CD8-positive, alpha-beta memory T cell (primary cell): ENCODE measurements at places on chromosomes 2 and 18. TPM values are rescaled to one million over a fixed set of nuclear protein-coding genes. Genes with fewer than 3 reads are reported as not detected.

- no peak for DNase-seq
Observed at GRCh38 chr2:110843959-110844510, 111.7 kb downstream of the ACOXL start.

Gene FIGN
- not detected for total RNA-seq

GRCh38 chr2:151051574-151052220 is 210.0 kb downstream of the RBM43 start:
- DNase-seq: no peak

Gene TGFA
- total RNA-seq: 0.35 TPM

Gene CDH19
- not detected for total RNA-seq

DNA sequence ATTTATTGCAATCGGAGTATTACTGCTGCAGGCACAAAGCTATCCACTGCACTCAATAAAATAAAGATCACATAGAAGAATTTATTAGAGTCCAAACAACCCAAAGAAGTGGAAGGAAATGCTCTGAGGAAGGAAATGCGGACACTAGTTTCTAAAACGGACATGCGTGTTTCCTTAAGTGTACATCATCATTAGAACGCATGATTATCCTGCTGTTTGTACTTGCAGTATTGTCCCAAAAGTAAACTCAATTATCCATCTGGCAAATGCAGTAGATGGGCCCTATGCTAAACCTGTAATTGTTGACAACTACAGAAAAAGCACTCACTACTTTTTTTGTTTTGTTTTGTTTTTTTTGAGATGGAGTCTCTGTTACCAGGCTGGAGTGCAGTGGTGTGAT is 53.6 kb downstream of the PDK1 start:
- no peak for DNase-seq

- DNase-seq: no peak
Observed at GRCh38 chr2:178859730-178860129, 52.5 kb upstream of the TTN start.

DNA sequence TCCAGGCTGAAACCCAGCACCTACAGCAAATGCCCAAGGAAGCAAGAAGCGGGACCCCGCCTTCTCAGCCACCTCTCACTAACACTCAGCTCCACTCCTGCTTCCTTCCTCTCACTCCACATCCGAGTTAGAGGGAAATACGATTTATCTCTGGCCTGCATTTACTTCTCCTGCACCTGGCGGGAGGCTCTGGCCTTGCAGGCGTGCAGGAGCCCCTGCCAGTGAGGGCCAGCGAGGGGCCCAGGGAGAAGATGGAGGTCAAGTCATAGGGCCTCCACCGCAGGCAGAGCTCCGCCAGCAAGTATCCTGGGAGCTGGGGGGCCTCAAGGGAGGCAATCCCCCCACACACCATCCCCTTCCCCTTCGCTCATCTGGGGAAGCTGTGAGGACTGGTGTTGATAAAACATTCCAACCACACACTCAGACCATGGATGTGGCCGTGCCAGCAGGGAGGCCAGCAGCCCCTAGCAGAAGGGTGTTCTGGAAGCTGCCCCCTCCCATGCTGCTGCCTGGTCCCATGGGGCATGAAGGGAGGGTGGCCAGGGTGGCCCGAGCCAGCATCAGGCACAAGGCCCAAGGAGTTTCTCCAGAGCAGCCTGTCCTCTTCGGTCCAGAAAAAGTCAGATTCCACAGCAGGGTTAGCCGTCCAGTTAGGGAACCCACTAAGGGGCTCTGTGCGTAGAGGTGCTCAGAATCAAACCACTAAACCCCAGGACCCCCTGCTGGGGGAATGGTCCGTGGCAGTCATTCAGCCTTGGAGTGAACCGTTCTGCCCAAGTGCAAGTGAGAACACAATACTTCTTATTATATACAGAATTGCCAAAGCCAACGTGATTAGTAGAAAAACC is 91.2 kb downstream of the HDAC4 start:
- DNase-seq: no peak

DNA sequence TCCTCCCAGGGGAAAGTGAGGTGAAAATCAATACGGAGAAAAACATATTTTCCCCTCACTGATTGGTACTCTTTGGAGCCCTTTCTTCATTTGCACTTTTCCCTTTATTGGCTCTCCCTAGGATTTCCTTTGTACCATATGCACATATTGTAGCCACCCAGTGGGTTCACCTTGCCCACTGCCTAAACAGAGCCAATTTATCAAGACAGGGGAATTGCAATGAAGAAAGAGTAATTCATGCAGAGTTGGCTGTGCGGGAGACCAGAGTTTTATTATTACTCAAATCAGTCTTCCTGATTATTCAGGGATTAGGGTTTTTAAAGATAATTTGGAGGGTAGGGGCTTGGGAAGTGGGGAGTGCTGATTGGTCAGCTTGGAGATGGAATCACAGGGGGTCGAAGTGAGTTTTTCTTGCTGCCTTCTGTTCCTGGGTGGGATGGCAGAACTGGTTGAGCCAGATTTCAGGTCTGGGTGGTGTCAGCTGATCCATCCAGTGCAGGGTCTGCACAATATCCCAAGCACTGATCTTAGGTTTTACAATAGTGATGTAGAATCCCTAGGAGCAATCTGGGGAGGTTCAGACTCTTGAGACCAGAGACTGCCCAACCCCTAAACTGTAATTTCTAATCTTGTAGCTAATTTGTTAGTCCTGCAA is 15.1 kb upstream of the KCNE4 start:
- no peak for DNase-seq

DNA sequence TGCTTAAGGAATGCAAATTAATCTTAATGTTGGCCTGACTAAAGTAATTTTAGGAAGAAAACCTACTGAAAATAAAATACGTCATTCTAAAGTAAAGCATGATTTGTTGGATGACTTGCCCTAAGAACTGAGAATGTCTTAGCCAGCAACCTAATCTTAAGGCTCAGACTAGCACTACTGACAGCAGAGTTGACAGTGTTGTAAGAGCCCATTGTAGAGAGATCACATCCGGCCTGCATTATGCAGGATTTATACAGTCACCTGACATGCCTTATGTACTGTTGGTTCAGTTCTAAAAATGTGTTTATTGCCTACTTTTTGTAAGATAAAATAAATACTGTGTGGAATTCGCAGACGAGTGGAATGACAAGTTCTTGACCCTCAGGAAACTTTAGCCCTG is 82.3 kb downstream of the TMEM185B start:
- no peak for DNase-seq

- DNase-seq: no peak
Observed at GRCh38 chr2:16189029-16189835, 248.9 kb downstream of the MYCN start.

GRCh38 chr18:78323453-78324197 is 656.0 kb upstream of the SALL3 start:
- no peak for DNase-seq

- no peak for DNase-seq
Observed at GRCh38 chr2:112687522-112687921, 33.3 kb upstream of the NT5DC4 start.

- no peak for DNase-seq
Observed at GRCh38 chr2:61770746-61771145, 83.1 kb downstream of the FAM161A start.

Gene CNRIP1
- 0.11 TPM for total RNA-seq

Gene SLC16A14
- 0.27 TPM for total RNA-seq

Gene HMSD
- total RNA-seq: 11.4 TPM

- DNase-seq: peak; percentile 71
Observed at GRCh38 chr2:64644458-64645382, 9.0 kb downstream of the SERTAD2 start.

DNA sequence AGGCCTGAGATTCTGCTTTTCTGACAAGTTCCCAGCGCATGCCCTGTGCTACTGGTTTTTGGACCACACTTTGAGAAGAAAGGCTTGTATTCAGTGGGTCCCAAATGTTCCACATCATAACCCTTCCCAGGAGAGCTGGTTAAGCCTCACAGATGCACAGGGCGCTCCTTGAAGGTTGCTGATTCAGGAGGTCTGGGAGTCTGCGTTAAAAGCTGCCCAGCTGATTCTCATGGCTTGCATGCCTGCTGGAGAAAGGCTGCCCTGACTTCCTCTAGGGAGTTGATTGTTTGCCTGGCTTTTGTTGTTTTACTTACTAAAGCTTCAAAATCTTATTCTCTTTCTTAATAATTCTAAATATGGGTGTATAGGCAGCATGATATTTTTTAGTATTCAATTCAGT is 20.7 kb downstream of the CRYGD start:
- no peak for DNase-seq

DNA sequence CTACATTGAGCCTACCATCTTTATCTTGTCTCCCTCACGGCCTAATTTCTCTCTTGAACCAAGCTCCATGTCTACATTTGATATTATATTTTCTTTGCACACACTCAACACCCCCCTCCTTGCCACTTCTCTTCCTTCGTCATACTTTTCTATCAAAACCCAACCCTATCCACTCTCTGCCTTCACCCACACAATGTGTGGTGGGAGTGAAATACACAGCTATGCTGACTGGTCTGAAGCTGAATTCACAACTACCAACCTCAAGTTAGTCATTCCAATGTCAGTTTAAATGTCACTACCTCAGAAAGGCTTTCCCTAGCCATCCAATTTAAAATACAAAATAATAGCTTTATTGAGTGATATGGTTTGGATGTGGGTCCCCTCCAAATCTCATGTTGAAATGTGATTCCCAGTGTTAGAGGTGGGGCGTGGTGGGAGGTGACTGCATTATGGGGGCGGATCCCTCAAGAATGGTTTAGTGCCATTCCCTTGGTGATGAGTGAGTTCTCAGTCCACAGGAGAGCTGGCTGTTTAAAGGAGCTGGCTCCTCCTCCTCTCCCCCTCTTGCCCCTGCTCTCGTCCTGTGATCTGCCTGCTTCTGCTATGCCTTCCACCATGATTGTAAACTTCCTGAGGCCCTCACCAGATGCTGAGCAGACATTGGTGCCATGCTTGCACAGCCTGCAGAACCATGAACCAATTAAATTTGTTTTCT is 112.1 kb downstream of the DTNB start:
- DNase-seq: no peak

- DNase-seq: no peak
Observed at GRCh38 chr2:44087714-44088092, 81.0 kb upstream of the PPM1B start.

Gene DUSP19
- total RNA-seq: 3.6 TPM

Gene SMAD4
- total RNA-seq: 81.9 TPM

DNA sequence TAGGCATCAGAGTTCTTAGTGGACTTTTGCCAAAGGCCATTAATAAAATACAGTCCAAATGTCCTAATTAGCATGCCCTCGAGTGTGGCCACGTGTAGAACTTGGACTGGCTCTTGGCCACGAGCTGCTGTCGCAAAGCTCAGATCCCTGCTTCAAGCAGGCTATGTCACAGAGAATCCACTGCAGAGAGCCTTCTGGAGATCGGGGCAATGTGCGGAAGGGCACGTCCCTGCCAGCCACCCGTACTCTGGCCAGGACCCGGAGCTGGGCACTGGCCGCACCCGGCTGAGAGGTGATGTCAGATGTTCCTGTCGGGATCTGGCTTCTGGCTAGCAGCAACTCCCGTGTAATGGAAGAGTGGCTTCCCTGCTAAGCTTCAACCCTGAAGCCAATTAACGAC is 432.7 kb upstream of the ID2 start:
- no peak for DNase-seq

Gene EMILIN2
- 27.8 TPM for total RNA-seq

Gene PPP1R1C
- not detected for total RNA-seq

DNA sequence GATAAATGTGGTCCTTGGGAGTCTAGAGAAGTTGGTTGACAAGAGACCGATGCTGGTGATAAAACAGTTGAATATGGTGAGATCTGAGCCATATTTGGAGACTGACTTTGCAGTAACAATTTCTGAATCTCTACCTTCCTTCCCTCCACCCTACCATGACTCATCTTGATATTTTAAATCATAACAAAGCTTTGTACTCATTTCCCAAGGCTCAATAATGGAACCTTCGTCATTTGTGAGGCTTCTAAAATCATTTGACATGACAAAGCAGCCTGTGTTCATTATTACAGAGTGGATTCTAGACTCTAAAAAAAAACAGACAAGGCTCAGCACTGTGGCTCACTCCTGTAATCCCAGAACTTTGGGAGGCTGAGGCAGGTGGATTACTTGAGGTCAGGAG is 38.5 kb upstream of the PDCL3 start:
- no peak for DNase-seq

GRCh38 chr2:119024152-119024551 is 82.2 kb downstream of the MARCO start:
- no peak for DNase-seq

DNA sequence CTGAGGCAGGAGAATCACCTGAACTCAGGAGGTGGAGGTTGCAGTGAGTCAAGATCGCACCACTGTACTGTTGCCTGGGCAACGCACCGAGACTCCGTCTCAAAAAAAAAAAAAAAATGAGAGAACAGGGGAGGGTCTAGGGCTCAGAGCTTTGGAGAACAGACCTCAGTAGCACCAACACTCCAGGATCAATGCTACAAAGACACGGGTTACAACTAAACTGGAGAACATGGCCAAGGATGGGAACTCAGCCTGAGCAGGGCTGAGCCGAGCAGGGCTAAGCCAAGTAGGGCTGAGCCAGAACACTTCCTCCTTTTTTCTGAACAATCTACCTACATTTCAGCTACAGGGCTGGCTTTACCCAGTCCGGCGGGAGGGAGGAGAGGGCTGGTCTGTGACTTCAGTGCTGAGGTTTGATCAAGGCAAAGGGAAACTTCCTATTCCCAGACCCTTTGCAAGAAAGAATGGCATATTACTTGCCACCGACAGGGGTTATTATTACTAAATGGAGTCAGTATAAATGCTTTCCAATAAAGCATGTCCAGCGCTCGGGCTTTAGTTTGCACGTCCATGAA is 2.9 kb upstream of the CASP8 start:
- peak; percentile 29 for DNase-seq

DNA sequence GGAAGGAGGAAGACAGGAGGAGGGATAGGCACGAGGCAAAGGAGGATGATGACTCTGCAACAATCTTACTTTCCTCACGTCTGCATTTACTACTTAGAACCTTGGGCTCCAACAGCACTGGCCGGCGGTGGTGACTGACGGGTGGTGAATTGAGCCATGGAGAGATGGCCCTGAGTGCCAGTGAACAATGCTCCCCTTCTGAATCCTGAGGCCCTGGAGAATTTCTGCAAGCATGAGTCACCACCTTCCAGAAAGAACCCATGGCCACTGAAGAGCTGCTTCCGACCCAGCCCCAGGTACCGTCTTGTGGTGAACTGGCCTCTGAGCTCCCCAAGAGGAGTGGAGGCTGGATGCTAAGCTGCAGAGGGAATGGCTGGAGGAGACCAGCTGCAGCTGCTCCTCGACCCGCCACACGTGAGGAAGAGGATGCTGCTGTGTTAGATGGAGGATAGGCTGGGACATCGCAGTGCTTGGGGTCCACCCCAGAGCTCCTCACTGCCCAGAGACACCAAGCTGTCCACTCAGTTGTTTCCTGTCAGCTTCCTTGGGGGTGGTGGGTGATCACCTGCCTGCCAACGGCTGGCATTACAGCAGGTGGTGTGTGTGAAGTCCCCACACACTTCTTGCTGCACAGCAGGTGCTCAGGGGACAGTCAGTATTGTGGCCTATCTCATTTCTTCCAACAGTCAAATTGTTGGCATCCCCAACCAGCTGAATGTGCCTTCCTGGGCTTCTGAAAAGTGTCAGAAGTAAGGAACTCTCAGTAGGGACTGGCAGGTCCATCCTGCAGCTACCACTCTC is 186.5 kb upstream of the ID2 start:
- no peak for DNase-seq

- no peak for DNase-seq
Observed at GRCh38 chr2:54492335-54492734, 36.2 kb downstream of the SPTBN1 start.

Gene RMDN2
- 4.1 TPM for total RNA-seq
